Stimulated activated CD8-positive, alpha-beta memory T cell treated with anti-CD3 and anti-CD28 coated beads, Interleukin-2, amount 100 ng/mL, for 1 hour (primary cell): ENCODE measurements at places on chromosomes 7 and 10.

DNA sequence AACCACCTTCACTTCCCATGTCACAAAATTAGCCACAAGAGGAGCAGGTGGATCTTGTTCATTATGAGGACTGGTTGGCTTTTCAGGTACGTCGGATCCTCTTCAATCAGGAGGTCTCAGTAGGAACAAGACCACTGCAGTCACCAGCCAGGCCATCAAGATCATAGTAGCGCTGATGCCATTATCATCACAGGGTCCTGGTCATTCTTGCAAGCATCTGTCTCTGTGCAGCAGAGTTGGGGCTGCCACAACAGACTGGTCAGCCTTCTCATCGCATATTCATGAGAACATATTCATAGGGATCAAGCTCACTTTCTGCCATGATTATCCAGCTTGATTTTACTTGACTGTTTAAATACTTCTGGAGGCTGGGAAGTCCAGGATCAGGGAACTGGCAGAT lies 67.1 kb downstream of the ADCYAP1R1 start:
- DNase-seq: no peak

- no peak for DNase-seq
Observed at GRCh38 chr10:69254877-69255276, 23.4 kb upstream of the HK1 start.

- DNase-seq: no peak
Observed at GRCh38 chr7:1911571-1911970, 241.5 kb downstream of the ELFN1 start.

- DNase-seq: no peak
Observed at GRCh38 chr7:112970771-112971170, 115.9 kb downstream of the GPR85 start.

GRCh38 chr7:90856351-90857070 lies 260.4 kb downstream of the CDK14 start:
- no peak for DNase-seq

GRCh38 chr7:3162289-3162688 lies 118.6 kb upstream of the CARD11 start:
- DNase-seq: no peak

DNA sequence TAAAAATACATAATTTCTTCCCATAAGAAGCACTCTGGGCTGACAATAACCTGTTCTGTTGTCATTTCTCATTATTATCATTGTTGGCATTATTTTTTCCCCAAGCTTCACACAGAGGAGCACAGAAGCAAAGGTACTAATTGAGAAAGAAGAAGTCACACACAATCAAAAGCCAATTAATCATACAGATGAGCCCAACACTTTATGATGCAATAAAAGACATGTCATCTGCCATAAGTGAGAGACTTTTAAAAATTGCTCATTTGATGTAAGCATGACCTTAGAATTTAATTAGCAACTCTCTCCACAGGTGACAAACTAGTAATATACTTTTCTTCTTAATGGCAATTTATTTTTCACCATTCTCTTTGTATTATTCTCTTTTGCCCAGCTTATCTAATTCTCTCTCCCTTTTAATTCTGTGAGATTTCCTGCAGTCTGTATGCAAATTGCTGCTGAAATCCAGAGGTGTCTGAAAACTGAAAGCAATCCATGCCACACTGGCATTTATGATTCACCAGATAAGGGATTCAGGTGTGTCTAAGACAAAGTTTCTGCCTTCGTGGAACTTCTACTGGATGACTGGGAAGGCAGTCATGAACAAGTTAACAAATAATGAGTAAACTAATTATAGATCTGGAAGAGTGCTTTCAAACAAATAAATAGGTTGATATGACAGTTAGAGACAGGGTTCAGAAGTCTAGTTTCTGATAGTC lies 203.5 kb downstream of the CHCHD3 start:
- DNase-seq: no peak

DNA sequence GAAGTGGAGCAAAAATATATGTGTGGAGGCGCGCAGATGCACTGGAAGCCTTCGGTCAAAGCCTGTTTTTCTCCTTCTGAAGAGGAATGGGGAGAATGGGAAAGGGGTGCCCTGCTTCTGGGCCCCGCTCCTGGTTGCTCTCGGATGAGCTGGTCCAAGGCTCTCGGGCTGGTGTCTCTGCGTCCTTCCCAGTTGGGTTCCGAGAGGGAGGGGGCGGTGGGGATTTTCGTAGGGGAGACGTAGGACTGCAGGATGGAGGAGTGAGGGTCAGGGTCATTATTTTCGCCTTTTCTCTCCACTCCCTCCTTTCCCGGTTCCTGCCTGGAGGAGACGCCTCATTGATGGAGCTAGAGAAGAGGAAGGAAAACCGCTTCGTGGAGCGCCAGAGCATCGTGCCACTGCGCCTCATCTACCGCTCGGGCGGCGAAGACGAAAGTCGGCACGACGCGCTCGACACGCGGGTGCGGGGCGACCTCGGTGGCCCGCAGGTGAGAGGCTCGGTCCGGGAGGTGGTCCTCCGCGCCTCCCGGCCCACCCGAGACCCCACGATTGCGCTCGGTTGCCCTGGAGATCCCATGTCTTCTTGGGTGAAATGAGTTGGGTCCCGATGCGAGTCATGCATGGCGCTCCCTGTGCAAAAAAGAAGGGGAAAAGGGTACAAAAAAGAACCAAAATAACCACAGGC lies 790 bp downstream of the ADAM22 start:
- no peak for DNase-seq

GRCh38 chr10:92239151-92239599 lies 51.7 kb downstream of the CPEB3 start:
- DNase-seq: no peak

DNA sequence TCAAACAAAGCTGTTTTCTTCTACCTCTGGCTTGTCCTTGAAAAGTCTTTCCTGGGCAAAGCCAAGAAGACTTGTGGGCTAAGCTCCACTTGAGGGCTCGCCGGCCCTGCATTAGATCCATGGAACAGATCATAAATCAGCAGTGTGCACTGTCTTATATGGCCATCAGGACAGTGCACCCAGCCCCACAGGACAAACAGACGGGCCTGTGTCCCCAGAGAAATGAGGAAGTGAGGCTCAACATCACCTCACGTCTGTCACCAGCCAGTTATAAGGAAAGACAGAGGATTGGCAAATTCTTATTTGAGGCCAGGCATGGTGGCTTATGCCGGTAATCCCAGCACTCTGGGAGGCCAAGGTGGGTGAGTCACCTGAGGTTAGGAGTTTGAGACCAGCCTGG lies 12.3 kb upstream of the IFT22 start:
- DNase-seq: no peak

DNA sequence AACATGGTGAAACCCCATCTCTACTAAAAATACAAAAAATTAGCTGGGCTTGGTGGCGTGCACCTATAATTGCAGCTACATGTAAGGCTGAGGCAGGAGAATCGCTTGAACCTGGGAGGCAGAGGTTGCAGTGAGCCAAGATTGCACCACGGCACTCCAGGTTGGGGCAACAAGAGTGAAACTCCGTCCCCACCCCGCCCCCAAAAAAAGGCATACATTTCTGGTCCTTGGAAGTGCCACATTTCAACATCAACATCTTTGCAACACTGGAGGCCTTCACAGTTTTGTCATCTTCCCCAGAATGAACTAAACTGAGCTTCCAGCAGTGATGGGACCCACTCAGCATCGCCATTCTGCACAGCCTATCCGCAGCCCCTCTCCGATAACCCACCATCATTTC lies 36.6 kb downstream of the FAM53B start:
- no peak for DNase-seq

DNA sequence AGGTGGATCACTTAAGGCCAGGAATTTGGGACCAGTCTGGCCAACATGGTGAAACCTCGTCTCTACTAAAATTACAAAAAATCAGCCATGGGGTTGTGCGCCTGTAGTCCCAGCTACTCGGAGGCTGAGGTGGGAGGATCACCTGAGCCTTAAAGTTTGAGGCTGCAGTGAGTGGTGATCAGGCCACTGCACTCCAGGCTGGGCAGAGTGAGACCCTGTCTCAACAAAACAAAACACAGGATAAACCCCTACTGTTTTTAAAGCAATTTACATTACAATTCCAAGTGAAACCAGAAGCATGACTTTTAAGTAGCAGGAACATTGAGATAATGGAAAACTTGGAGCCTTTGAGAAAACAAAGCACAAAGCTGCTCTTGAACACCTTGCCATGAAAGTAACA lies 92.4 kb upstream of the BTBD16 start:
- DNase-seq: no peak

DNA sequence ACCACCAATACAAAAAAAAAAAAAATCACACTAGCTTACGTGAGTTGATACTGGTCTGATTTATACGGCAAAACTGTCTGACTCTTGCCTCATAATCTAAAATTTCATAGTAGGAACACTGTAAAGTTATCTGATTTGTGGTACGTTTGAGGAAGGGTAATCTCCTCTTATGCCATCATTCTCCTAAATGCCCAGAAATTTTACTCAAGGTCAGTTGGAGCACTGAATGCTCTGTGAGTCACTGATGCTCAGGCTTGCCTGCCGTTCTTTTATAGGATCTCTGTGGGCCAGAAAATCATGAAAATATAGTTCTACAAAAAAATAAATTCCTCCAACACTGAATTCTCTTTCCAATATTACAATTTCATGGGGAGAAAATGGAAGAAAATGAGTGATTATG lies 135.7 kb downstream of the PDE1C start:
- DNase-seq: no peak

- no peak for DNase-seq
Observed at GRCh38 chr7:55410667-55411239, 45.6 kb downstream of the LANCL2 start.

DNA sequence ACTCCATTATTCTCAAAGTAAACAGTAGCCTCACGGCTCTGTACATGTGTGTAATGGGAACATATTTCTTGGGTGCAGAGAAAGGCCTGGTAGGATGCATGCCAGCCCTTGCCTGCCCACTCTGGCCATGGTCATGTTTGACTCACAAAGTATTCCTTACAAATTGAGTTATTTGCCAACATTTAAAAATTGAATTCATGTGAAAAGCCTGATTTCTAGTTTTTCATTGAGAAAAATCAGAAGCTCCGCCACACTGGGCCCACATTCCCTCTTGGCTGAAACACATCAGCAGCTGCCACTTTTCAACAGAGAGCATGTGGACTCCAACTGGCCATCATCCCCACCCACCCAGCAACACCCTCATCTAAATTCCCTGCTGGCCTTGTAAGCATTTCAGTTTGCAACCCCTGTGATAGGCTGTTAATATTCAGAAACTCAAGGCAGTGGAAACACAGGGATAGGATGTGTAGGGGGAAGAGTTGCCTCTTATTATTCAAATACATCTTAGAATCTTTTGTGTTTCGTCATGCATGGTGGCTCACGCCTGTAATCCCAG lies 40.9 kb downstream of the CDH23 start:
- no peak for DNase-seq

- no peak for DNase-seq
Observed at GRCh38 chr7:149731207-149731955, 42.0 kb downstream of the ZNF467 start.

GRCh38 chr7:124310934-124311390 lies 278.1 kb upstream of the TMEM229A start:
- DNase-seq: no peak

- DNase-seq: no peak
Observed at GRCh38 chr7:18610331-18610948, 114.9 kb downstream of the HDAC9 start.

- DNase-seq: no peak
Observed at GRCh38 chr7:69434398-69434815, 163.9 kb upstream of the AUTS2 start.

GRCh38 chr7:96253964-96254363 lies 67.9 kb downstream of the SLC25A13 start:
- DNase-seq: no peak

DNA sequence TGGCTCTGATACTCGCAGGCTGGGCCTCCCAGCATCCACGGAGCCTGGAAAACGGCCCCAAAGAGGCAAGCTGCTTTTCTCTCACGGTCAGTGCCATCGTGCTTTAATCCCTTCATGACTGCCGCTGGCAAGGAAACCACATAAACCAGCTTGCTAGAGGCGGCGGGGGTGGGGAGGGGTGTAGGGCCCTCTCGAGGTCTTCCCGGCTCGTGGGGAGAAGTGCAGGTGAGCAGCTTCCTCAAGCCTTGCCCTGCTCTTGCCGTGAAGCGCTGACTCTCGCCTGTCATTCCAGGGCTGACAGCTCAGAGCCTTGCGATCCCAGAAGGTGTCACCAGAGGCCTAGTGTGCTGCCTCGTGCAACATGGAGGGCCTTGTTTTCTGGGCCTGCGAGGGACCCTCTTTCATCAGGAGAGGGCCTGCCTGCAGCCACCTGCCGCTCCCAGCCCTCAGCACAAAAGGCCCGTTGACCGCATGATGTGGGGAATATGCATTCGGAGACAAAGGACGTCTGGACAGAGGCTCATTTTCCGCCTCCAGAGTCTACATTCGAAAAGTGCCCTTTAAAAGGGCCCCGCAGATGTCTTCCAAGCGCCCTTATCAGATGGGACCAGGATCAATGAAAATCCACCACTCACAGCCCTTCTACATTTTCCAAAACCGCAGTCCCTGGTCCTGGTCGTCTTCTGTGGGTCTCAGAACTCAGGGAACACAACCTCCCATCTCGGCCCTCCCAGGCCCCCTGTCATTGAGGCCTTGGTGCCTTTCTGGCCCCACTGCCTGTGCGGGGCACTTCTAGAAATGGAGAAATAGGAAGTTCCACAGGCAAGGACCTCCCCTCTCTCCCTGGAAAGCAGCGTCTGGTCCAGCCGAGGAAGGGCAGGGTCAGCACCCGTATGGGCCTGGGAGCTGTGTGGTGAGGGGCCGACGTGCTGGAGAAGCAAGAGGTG lies 58.7 kb downstream of the ZRANB1 start:
- no peak for DNase-seq

- no peak for DNase-seq
Observed at GRCh38 chr10:129470103-129470851, 3.2 kb downstream of the MGMT start.

- DNase-seq: no peak
Observed at GRCh38 chr10:26879744-26880143, 19.0 kb upstream of the ABI1 start.

GRCh38 chr10:110775020-110775375 lies 96.7 kb upstream of the PDCD4 start:
- DNase-seq: no peak

GRCh38 chr7:91089382-91089963 lies 174.8 kb upstream of the FZD1 start:
- DNase-seq: no peak

GRCh38 chr10:84348447-84348846 lies 20.1 kb downstream of the CCSER2 start:
- no peak for DNase-seq

- no peak for DNase-seq
Observed at GRCh38 chr7:148276314-148277041, 314.1 kb upstream of the C7orf33 start.
